Right ventricle myocardium superior (tissue), 1 donor: ENCODE measurements at places on chromosomes 16 and 17. TPM values are rescaled to one million over a fixed set of nuclear protein-coding genes. Genes with fewer than 3 reads are reported as not detected.

DNA sequence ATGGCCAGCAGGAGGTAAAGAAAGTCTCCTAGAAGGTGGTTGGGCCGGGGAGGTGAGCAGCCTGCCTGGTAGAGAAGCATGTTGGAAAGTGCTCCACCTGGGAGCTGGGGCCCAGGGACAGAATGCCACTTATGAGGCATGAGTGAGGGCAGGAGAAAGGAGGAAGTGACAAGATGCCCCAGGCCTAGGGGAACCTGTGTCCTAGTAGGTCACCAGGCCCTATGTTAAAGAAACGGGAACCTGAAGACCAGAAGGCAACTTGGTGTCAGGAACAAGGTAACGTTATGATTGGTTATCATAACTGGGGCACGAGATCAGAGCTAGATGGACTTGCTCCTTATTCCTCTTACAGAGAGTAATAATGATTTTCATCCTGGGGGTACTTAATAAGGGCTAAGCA lies 34.3 kb downstream of the PITPNC1 start:
- no peak for DNase-seq

DNA sequence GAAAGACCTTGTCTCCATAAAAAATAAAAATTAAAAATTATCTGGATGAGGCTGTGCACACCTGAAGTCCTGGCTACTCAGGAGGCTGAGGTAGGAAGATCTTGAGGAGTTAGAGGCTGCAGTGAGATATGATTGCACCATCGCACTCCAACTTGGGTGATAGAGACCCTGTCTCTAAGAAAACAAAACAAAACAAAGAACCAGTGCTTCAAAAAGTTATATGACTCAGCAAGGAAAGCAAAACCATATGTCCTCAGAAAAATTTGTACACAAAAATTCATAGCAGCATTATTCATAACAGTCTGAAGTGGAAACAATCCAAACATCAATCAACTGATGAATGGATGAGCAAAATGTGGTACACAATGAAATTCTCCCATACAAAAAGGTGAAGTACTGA lies 48.9 kb downstream of the SLFN5 start:
- no peak for DNase-seq

GRCh38 chr17:81419886-81420768 lies 24.9 kb downstream of the BAHCC1 start:
- DNase-seq: peak; percentile 67

The CTRB1 gene
- total RNA-seq: not detected

The KRT36 gene
- not detected for total RNA-seq

The PPP1R1B gene
- 0.35 TPM for total RNA-seq

The HS3ST4 gene
- not detected for total RNA-seq

The ZPBP2 gene
- not detected for total RNA-seq
